Left kidney (tissue), 8 donors: ENCODE measurements at places on chromosomes 6 and 20.
A peak's percentile ranks its signal among the peaks of the same experiment; 100 is the strongest.

GRCh38 chr20:20207872-20208271 is 155.5 kb downstream of the CFAP61 start:
- no peak for DNase-seq

- DNase-seq, result no peak
These were observed 254.4 kb upstream of the KCNQ5 start for GRCh38 chr6:72367439-72367838.

- DNase-seq, result peak; percentile 66
These were observed 57.8 kb upstream of the PNRC1 start for GRCh38 chr6:89022798-89023197.

DNA sequence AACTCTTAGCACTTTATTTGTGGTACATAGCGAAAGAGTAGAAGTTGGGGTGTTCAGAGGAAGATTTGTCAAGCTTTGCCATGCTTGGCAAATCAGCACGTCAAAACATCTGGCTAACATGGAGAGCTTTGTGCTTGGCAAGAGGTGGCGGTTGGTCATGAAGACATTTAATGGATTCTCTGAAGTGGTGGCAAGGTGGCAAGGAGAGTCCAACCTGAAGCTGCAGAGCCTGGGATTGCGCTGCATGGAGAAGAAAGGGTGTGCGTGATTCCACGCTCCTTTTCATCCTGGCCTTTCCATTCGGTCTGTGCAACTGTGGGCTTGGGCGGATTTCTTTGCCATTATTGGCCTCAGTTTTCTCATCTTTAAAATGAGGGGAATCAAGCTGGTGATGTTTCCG is 3.1 kb downstream of the PYGB start:
- no peak for DNase-seq

DNA sequence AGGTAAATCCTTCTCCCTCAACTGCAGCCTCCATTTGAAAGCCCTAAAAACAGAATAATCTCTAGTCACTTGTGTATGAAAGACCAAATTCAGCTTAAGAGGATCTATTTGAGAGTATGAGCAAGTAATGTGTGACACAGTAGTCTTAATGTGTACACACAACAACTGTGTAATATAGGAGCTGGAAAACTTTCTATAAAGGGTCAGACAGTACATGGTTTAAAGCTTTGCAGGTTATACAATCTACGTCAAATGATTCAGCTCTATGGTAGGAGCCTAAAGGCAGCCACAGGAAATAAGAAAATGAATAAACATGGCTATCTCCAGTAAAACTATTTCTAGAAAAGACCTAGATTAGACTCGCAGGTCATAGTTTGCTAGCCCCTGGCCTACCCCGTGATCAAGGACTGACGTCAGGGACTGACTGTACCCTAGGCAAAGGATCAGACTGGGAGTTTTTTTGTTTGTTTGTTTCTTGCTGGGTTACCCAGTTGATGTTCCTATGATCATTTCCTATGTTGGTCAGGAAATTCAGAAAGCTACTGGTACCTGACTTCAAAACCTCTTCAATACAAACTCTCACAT is 39.7 kb downstream of the BTBD9 start:
- no peak for DNase-seq

- DNase-seq, result no peak
These were observed 408.2 kb upstream of the FKBP1C start for GRCh38 chr6:62803094-62803493.

GRCh38 chr6:101806241-101806640 is 412.7 kb downstream of the GRIK2 start:
- DNase-seq, result no peak

- DNase-seq, result no peak
These were observed 115.9 kb downstream of the LY86 start for GRCh38 chr6:6704103-6705060.

DNA sequence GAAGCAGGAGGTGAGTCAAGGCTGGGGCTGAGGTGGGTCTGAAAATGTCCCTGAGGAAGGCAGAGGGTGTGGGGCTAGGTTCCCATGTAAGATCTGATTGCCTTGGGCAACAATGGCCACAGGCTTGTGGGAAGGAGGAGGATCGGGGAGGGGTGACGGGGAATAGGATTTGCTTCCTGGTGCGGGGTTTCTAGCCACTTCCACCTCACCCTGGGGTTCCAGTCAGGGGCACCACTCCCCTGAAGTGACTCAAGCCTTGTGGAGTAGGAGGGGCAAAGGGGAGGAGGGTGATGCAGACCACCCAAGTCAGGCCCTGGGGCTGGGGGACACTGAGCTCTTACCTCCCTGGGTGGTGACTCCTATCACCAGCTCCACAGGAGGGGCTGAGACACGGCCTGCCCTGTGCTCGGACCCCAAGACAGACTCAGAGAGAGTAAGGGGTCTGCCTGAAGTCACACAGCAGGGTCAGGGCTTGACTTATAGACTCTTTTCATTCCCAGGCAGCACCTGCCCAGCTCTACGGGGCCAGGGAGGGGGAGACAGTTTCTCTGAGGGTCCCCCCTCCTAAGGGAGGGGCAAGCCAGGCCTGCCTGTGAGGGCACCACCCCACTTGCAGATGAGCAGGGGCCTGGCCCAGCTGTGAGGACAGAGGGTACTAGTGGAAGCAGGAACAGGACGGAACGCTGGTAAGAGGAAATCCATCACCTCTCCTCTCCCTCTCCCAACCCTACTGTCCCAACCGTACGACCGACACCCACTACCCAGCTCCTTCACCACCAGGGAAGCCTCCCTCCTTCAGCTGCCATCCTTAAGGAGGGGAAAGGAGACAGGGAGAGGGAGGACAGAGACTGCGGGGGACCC is 12.4 kb upstream of the SPDEF start:
- no peak for DNase-seq

DNA sequence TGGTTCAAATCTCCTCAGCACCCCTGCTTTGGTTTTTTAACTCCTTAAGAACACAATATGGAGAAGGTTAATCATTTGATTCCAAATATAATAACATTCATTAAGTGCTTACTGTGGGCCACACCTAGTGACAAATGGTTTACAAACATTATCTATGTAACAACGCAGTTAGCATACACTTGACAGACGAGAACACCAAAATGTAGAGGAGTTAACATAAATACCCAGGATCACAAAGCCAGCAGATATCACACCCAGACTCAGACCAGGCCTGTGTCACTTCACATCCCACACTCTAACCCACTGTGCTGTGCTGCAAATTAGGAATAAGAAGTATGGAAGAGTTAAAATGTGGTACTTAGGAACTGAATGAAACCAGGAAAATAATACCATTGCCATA is 82.9 kb downstream of the AGPAT4 start:
- no peak for DNase-seq

DNA sequence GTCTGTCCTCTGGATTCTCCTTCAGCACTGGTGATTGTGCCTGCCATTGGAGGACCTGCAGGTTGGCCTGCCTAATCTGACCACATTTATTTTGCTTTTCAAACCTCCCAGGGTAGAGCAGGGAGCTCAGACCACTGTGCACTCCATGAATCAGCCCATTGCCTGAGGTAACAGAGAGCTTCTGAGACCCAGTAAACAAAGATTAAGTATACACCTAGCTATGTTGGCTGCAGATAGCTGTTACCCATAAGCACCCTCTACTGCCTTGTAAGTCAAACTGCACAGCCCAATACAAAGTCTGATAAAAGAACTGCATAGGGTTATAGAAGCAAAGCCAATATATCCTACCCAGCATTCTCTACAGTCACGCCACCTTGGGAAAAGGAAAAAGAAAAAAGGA is 338.7 kb downstream of the HTR1B start:
- no peak for DNase-seq

DNA sequence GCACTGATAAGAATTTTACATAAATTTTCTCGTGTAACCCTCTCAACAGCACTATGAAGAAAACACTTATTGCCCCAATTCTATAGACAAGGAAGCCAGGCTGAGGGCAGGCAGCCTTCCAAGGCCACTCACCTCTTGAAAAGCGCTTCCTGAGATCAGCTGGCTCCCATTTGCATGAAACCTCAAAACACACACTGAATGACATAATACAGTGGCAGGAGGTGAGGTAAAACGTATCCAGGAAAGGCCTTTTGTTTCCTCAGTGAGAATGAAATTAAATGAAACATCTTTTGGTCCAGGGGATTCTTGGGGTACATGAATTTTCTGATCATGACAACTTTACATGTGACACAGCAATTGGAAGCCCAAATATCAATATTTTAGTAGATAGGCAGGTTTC is 112.5 kb downstream of the WDR27 start:
- no peak for DNase-seq

GRCh38 chr6:35179901-35180535 is 33.7 kb upstream of the SCUBE3 start:
- no peak for DNase-seq

DNA sequence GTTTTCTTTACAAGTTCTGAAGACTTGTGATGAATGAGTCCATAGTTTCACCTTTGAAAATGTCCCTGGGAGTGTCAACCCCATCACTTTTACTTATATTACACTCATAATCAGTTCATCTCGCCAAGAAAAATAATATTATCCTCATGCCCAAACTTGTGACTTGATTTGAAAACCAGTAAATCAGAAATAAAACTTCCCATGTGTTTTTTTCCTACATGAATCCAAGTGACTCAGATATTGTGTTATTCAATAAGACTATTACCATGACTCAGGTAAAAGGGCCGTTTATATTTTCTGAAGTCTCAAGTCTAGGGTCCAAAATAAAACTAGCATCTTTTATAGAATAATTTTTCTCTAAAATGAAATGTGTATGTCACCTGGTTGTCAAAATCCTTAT is 15.8 kb upstream of the CYP24A1 start:
- no peak for DNase-seq

DNA sequence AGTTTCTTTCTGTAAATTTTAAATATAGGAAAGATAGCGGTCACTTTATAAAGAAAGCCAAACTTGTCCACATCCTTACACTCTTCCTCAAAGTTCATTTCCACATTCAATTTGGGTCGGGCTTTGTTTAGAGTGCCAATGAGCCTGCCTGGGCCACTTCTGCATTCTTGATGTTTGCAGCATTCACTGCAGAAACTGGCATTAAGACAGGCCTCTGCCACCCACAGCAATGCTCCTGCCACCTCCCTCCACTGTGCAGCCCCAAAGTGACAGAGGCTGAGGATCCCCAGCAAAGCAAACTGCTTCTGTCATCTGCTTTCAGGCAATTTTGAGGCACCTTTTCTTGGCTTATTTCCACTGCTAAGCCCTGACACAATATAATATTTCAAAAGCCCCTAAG is 61.2 kb downstream of the TNFAIP3 start:
- no peak for DNase-seq

DNA sequence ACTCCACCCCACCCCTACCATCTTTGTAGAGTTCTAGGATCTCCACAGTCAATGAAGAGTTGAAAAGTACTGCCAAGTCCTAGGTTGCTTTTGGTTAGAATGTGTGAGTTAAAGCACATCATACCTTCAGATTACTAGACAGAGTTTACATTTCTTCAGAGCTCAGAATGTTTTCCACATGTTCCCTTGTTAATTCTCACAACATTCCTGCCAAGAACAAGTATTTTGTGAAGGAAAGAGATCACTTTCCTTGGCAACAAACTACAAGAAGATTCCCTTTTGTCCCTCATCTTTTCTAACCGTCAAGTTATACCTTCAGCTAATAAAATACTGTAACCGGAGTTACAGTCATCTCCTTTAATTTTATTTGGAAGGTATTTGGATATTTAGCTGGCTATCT is 266.8 kb downstream of the ZFAND3 start:
- no peak for DNase-seq

- DNase-seq, result no peak
These were observed 52.8 kb upstream of the AKIRIN2 start for GRCh38 chr6:87754828-87755227.

GRCh38 chr6:138970856-138971425 is 17.1 kb downstream of the REPS1 start:
- DNase-seq, result no peak

- DNase-seq, result no peak
These were observed 876 bp upstream of the DSP start for GRCh38 chr6:7540595-7540994.

- no peak for DNase-seq
These were observed 59.2 kb upstream of the POU3F2 start for GRCh38 chr6:98775205-98775604.

DNA sequence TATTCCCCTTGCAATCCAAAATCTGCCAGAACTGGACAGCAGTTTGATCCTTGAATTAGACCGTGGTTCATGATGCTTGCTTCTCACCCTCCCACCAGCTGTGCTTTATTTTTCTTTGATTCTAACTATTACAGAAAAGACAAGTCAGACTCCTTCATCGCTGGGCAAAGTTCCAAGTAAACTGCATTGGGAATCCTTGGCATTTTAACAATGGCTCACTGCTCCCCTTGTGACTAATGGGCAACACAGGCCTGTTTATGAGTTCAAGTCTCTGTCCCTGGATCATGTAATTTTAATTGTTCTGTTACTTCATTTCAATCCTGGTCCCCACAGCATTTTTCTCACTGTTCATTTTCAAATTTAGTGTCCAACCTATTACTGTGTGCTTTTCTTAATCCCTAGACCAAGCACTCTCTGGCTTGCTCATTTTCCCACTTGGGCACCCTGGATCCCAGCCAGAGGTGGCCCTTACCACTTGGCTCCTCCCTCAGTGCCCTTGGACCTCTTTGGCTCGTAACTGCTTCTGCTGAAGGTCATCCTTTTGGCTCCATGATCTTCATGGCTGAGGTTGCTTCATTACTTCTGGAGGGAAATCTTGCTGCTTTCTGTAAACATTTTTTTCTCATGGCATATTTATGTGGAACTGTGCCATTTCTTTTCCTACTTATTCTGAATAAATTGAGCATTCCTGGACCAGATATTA is 32.8 kb downstream of the PSMB9 start:
- no peak for DNase-seq

DNA sequence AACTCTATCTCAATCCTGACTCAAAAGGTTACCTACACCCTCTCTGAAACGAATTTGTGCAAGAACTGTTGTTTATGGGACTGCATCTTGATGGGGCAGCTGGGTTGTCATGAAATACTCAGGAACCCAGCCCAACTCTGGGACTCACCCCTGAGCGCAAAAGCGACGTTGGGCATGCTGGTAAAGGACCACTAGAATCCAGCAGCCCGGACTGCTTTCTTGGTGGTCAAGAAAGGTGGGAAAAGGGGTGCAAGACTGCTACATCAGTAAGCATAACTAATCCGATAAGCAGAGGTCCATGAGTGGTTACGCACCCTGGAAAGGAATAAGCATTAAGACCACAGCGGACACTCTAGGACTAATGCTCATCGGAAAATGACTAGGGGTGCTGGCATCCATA is 6.3 kb upstream of the PRR18 start:
- DNase-seq, result no peak

DNA sequence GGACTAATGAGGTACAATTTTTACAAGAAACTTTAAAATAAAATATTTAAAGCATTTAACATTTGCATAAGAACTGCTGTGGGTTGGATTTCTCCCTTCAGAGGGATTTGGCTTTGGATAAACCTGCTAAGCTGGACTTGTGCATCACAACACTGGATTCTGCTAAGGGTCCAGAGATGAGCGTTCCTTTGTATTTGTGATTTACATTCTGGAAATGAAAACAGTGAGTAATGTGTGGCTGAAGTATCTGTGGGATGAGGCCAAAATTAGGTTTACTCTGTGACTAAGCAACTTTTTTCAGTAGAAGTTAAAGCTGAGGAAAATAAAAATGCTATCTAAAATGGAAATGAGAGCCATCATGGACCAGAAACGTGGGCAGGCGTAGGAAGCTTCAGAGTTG is 494.3 kb downstream of the EPM2A start:
- no peak for DNase-seq

GRCh38 chr6:152356662-152357061 is 280.5 kb downstream of the SYNE1 start:
- peak; percentile 13 for DNase-seq
